ENCODE measurements at places on chromosomes 3 and 15.
A peak's percentile ranks its signal among the peaks of the same experiment; 100 is the strongest.

DNA sequence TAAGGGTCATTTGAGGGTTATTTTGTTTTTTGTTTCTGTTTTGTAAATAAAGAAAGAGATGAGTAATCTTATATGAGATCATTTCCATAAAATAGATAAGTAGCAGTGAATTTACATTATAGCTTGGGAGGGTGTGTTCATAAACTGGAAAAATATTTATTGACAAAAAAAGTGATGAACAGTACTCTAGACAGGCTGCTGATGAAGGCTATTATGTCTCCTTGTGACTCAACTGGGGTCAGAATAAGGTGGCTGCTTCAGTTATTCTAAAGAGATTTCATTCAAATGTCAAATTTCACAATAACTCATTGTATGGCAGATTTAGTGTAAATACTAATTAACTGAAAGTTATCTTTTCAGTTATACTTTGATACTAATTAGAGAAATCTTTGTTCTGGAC, 251.1 kb upstream of the CMC1 start:
- no peak for DNase-seq

GRCh38 chr3:161999846-162000245, 503.2 kb downstream of the OTOL1 start:
- DNase-seq = no peak

- no peak for DNase-seq
Measured at GRCh38 chr3:40719660-40720287, 195.0 kb downstream of the ZNF621 start.

DNA sequence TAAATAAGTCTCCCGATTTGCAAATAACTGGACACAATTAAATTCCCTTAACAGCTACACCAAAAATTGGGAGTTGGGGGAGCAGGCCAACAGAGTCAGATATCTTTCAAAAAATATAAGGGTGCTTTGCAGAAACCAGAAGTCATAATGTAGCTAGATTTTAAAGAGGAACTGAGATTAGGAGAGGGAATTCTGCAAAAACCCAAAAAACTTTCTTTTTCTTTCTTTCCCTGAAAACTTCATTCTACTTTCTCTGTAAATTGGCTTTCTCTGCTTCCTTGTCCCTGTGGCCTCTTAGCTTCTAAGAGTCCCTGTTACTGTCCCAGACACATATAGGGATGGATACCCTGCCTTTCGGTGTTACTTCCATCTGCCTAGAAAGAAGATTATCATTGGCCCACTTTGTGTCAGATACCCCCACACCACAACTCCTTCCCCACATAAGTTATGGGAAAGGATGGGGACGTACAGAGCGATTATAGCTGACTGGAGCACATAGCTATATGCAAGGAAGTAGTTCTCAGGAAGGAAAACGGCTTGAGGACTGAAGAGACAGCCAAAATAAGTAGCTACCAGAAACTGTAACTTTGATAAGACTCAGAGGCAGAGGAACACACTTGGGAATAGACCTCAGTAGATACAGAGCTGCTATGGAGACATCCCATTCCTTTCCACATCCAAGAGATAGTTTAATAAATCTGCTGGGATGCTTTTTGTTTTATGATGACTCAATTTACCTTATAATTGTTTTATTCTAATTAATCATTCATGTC, 129.1 kb upstream of the TGFBR2 start:
- DNase-seq = no peak

GRCh38 chr15:70470556-70471191, 292.7 kb downstream of the UACA start:
- no peak for DNase-seq

- no peak for DNase-seq
Measured at GRCh38 chr15:72994534-72995177, 57.6 kb upstream of the NEO1 start.

- peak; percentile 25 for DNase-seq
Measured at GRCh38 chr15:81105545-81105944, 28.5 kb upstream of the CFAP161 start.

GRCh38 chr3:59289831-59290230, 240.0 kb upstream of the CFAP20DC start:
- DNase-seq = no peak

DNA sequence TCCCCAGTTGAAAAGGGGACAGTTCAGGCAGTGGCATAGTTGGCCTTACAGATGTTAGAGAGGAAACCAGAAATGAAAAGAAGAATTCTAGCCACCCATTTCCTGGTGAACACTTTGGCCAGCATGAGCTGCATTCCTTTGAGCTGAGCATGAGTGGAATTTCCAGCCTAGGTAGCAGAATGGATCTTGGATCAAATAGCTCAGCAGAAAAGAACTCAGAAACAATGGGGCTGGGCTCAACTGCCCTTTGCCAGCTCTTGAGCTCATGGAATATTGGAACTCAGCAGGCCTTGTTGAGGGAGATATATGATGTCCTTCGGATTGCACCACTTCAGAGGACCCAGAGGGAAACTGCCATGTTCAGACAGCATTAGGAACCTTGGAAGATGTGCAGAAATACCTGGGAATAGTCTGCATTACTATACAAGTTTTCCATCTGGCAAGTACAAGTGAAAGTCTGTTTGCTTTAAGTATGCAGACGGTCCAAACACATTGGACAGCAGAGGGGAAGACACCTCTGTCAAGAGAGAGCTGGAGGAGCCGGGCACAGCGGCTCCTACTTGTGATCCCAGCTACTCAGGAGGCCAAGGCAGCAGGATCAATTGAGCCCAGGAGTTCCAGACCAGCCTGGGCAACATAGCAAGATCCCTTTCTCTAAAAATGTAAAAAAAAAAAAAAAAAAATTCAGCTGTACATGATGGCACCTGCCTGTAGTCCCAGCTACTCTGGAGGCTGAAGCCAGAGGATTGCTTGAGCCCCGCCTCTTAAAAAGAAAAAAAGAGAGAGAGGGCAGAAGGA, 3.1 kb upstream of the CDV3 start:
- DNase-seq = peak; percentile 61

DNA sequence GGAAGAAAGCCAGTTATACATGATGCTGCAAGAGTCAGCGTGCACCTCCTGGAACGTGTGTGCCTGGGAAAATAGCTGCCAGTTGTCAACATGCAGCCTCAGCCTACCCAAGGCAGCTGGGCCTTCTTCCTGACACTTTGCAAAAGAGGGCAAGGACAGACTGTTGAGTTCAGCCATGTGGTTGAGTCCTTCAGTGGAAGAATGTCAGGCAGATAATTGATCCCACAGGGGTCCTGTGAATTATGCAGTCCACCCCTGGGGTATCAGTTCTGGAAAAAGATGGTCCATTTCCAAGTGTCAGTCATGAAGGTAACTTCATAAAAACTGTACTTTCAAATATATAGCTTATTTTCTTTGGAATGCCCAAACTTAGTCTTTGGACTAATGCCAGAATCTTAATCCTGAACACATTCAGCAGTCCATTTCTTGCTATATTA, 79.6 kb downstream of the ARNT2 start:
- DNase-seq = no peak

- no peak for DNase-seq
Measured at GRCh38 chr15:101242160-101242998, 9.5 kb downstream of the CHSY1 start.

DNA sequence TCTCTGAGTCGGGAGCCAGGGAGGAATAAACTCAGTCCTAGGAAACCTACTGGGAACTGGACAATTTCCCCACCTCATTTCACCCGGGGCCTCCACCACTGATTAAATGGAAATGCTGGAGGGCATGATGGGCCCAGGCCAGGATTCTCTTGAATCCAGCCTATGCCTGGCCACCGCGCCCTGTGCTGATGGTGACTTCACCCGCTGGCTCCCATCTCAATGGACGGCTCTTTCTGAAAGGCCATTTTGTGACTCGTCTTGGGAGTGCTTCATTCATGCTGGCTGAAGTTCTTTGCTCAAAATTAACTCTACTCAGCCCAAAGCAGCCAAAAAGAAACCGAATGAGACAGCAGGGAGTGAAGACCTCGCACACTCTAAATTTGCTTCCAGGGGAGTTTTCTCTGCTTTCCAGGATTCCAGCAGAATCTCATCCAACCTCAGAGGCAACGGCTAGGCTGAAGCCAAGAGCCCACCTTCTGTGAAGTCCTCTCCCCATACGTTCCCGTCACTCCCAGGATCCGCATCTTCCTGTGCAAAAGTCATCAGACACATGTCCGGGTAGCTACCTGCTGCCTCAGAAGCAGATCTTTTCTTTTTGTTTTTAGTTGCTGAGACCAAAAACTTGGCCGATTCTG, 266.0 kb upstream of the ICE2 start:
- no peak for DNase-seq

DNA sequence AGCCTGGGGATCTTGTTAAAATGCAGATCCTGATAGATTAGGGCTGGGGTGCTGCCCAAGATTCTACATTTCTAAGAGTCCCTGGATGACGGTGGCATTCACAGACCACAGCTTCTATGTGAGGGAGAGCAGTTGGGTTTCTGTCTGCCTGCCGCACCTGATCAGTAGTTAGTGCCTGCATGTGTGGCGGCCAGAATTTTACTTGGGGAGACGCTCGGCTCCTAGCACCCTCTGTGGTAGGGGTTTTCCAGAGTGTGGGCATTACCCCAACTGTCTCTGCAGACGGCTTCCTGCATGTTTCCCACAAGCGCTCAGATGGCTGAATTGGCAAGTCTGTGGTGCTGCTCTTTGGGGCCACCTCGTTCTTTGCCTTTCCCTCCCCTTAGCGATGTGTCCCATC, 8.3 kb downstream of the GHRL start:
- DNase-seq = no peak

- no peak for DNase-seq
Measured at GRCh38 chr3:120451272-120451761, 525 bp upstream of the FSTL1 start.

GRCh38 chr15:68503213-68503612, 71.2 kb upstream of the ITGA11 start:
- DNase-seq = no peak

All from AG09309 (cell line).